ENCODE measurements at places on chromosomes 5 and 9.

DNA sequence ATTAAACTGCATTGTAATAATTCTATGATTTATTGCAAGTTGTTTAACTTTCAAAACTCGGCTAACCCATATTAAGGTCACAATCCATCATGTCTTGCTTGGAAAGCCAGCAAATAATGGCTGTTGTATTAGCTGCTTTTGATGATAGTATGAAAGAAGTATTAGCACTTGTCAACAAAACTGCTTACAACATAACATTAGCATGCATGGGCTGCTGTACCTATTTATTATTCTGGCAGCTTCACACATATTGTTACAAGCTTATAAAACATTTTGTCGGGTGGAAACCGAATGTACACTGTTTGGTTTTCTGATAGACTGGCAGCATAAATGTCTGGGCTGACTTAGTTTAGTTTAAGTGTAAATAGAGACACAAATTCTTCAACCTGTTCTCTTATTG, 378.3 kb downstream of the KIAA0825 start:
- DNase-seq: no peak

DNA sequence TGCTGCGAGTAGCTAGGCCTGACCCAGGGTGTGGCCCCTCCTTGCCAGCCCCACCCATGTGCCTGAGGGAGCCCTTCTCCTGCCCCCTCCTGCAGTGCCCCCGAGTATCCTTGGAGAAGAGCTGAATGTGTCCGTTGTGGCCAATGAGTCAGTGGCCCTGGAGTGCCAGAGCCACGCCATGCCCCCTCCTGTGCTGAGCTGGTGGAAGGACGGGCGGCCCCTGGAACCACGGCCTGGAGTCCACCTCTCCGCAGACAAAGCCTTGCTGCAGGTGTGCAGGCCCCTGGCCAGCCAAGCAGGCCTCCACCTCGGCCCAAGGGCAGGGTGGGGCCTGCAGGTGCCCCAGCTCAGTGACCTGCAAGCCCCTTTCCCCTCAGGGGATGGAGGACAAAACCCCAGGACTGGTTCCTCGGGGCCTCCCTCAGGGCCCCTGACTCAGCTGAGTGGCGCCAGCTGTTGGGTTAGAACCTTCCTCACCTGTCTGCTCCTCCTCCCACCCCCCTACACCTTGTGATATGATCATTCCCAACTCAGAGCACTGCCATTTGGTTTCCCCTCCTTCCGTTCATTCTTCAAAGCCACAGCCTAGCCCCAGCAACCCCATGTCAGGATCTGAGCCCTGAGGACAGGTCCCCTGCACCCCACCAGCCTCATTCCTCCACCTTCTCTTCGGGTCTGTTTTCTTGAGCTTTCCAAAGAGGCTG, 80.0 kb upstream of the ASS1 start:
- no peak for DNase-seq

- DNase-seq: peak; percentile 60
These were observed 7.8 kb downstream of the RAPGEF1 start for GRCh38 chr9:131732061-131732526.

DNA sequence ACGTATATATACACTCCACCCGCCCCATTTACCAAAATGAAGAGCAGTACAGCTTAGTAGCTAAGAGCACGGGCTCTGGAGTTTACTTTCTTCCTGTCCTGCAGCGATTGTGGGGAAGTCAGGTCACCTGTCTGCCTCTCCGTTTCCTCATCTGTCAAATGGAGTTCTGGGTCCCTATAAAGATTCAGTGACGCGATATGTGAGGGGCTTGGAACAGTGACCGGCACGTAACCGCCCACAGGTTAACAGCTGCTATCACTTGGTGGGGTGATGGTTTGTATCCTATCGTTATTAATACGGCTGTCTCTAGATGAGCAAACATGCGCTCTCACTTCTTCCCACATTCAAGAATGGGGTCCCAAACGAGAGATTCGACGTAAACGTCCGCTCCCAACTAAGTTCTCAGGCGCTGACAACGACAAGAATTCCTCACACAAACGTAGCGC, 426 bp downstream of the FAM114A2 start:
- peak; percentile 41 for DNase-seq

DNA sequence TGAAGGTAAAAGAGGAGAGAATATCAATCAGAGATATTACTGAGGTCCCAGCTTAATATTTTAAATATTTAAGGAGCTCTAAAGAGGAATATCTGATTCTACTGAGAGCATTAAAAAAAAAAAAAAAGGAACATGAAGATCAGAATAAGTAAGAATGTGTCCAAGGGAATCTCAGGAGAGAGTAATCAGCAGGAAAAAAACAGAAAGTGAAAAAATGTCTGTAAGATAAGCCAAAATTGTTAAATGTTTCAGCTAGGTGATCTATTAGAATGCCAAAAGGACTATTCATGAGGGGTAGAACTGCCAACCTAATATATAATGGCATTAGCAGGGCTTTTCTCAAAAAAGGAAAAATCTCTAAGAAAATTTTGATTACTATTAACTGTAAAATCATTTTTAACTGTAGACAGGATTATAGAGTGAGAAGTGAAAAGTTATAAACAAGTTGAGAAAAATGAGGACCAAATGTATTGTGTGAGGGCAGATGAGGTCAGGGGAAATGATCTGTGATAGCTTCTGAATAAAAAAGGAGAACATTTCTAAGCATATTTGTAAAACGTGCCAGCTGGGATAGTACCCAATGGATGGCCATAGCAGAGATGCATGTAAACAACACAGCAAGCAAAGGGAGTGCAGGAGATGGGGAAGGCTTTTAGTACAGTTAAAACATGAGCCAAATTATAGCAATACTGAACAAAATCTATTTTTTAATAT, 9.4 kb upstream of the RHOBTB3 start:
- no peak for DNase-seq

GRCh38 chr5:56321236-56321881, 88.2 kb upstream of the ANKRD55 start:
- DNase-seq: no peak

- no peak for DNase-seq
These were observed 3.4 kb downstream of the ADGRD2 start for GRCh38 chr9:124453586-124454191.

DNA sequence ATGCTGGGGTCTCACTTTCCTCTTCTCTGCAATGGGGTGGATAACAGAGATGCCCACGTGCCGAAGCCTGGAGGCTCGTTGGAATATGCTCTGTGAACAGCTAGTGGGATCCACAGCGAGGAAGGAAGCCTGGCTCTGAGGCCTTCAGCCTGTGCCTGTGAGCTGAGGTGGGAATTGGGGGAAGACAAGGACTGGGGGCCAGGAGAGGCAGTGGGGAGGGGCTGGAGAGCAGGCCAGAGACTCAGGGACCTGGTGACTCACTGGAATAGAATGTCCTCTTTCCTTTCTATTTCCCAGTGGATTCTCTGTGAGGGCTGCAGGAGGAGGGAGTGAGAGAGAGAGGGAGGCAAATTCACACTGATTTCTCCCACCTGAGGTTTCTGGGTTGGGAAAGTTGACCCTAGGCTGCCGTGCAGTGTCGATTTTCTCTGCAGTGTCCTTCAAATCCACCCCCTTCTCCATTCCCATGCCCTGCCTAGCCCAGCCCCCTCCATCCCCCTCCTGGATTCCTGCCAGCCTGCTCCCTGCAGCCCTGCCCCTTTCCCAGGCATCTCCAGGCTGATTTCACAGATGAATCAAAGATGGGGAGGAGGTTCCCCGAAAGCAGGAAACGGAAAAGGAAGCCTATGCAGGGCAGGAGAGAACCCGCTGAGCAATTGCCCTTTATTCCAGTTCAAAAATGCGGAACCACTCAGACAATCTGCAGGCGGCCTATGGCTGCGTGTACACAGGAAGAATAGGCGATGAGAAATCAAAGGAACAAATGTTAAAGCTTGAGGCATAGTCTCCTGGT, 1.4 kb upstream of the SPAAR start:
- peak; percentile 71 for DNase-seq

DNA sequence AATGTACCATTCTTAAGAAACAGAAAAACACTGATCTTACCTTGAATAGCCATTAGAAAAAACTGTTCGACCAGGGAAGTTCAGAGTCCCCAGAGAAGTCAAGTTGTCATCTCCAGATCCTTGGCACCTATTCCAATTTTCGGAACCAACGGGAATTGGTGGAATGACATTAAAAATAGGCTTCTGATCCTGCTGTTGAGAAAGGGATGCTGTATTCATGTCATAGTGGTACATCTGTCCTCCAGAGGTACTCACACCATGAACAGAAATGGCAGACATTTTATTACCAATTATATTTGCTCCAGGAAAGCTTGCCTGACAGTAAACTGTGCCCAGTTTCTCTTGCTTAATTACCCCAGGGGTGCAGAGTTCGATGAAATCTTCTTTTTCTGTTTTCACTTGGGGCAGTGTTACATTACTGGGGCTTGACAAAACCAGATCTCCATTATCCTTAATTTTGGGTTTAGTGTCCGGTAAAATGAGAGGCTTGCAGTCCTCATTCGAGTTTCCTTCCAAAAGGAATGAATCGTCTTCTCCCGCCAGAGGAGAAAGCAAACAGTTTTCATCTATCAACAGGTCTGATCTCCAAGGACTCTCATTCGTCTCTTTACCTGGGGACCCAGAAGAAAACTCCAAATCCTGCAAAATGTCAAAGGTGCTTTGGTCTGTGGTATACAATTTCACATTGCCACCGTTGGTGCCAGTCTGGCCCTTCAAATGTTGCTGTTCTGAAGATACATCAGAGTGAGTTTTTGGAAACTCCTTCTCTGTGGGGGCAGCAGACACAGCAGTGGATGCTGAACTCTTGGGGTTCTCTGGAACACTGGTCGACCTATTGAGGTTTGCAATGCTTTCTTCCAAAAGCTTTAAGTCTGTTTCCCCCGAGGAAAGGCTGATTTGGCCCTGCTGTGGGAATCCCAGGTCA, 3.6 kb downstream of the NR3C1 start:
- no peak for DNase-seq

GRCh38 chr5:59187857-59188256, 605.0 kb downstream of the RAB3C start:
- no peak for DNase-seq

DNA sequence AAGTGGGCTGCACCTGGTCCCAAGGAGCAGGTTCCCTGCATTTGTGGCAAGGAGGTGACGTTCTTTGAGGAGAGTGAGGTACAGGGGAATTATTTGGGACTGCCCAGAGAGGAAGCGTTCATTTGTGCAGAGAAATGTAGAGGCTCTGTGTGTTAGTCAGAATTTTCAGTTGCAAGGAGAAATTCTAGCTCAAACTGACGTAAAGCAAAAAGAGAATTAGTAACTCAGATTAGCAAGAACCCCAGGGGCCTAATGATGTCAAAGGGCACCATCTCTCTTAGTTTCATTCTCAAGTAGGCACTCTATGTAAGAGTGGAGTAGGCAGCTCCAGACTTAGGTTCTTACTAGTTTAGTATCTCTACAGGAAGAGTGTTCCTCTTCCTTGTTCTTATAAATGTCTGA, 2.4 kb upstream of the TXN start:
- DNase-seq: peak; percentile 96
